Epithelial cell of alveolus of lung (primary cell): ENCODE measurements at places on chromosomes 4 and X. TPM values are rescaled to one million over a fixed set of nuclear protein-coding genes. Genes with fewer than 3 reads are reported as not detected.

Gene SPACA5
- not detected in 2 replicates for total RNA-seq

Gene JCHAIN
- 1.3 TPM in 1 of 2 replicates, not detected in the other for total RNA-seq

Gene TKTL2
- not detected in 2 replicates for total RNA-seq

Gene HS3ST1
- total RNA-seq, result under 0.01 and 0.40 TPM in 2 replicates

Gene LINC00632
- total RNA-seq, result 22.1 and 30.2 TPM in 2 replicates

Gene ATOH1
- total RNA-seq, result not detected in 2 replicates

Gene HSD17B13
- total RNA-seq, result 0.24 TPM in 1 of 2 replicates, not detected in the other

Gene ARHGAP4
- total RNA-seq, result 1.6 and 6.7 TPM in 2 replicates

Gene NALF2
- under 0.01 TPM in 1 of 2 replicates, not detected in the other for total RNA-seq

Gene INTS6L
- total RNA-seq, result 2.1 and 3.2 TPM in 2 replicates

Gene RASL11B
- total RNA-seq, result 0.78 and 4.5 TPM in 2 replicates

Gene GPM6B
- 2.3 and 5.3 TPM in 2 replicates for total RNA-seq

Gene GPC3
- total RNA-seq, result 0.26 and 3.5 TPM in 2 replicates

Gene DMRTC1
- not detected in 2 replicates for total RNA-seq

Gene SPANXC
- total RNA-seq, result not detected in 2 replicates

Gene C1QTNF7
- 0.26 and 1.5 TPM in 2 replicates for total RNA-seq

Gene TCEAL1
- total RNA-seq, result 10.3 and 22.7 TPM in 2 replicates

Gene PDLIM3
- total RNA-seq, result 15.9 and 90.0 TPM in 2 replicates

Gene CDKL2
- total RNA-seq, result 0.26 TPM in 1 of 2 replicates, not detected in the other

Gene TMPRSS11E
- total RNA-seq, result not detected in 2 replicates

Gene CPXCR1
- total RNA-seq, result not detected in 2 replicates

Gene RTL3
- not detected in 2 replicates for total RNA-seq

Gene POF1B
- total RNA-seq, result not detected in 2 replicates

Gene TRIM61
- total RNA-seq, result 2.5 and 2.7 TPM in 2 replicates

Gene FAM47E
- 2.1 TPM in 1 of 2 replicates, not detected in the other for total RNA-seq

Gene CENPI
- total RNA-seq, result 6.5 and 14.6 TPM in 2 replicates

Gene CWH43
- not detected in 2 replicates for total RNA-seq

Gene CBR4
- 13.6 and 22.0 TPM in 2 replicates for total RNA-seq

Gene GPR50
- total RNA-seq, result not detected in 2 replicates

Gene HTN1
- total RNA-seq, result not detected in 2 replicates

Gene BMP2K
- total RNA-seq, result 12.5 and 16.4 TPM in 2 replicates

Gene SCML1
- total RNA-seq, result 3.0 and 5.9 TPM in 2 replicates

Gene GPR143
- 3.6 TPM in 1 of 2 replicates, not detected in the other for total RNA-seq
